Fibroblast of upper back skin (primary cell): ENCODE measurements at places on chromosomes 5 and 9.

DNA sequence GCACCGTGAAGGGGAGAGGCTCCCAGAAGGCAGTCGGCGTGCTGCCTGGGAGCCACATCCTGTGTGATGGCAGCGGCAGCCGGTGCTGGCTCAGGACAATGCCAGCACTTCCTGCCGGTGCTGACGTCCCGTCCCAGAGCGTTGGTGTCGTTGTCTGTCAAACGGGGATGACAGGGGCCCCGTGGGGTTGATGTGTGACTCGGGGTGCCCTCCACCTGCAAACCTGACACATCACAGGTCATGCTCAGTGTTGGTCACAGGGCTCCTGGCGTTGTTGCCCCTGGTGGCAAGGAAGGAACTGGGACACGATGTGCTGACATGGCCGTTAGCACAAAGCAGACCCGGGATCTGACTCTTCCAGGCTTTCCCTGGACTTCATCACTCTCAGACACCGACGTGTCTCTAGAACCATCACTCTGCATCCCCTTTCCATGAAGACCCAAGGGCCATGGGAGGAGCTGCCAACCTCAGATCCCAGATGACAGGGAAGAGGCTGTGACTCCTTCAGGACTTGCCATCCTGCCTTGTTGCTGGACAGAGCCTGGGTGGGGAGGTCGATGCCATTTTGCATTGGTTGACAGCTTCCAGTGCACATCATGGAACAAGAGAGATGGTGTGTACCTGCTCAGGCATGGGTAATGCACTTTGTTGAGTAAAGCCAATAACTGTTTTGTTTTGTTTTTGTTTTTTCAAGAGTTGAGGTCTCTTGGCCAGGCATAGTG, 21.5 kb downstream of the PLPP7 start:
- DNase-seq, result no peak

GRCh38 chr5:93723005-93723404, 18.4 kb downstream of the POU5F2 start:
- no peak for DNase-seq

GRCh38 chr9:131539223-131539923, 6.0 kb upstream of the PRRT1B start:
- no peak for DNase-seq

- DNase-seq, result no peak
Observed at GRCh38 chr9:4092793-4093709, 206.8 kb downstream of the GLIS3 start.

DNA sequence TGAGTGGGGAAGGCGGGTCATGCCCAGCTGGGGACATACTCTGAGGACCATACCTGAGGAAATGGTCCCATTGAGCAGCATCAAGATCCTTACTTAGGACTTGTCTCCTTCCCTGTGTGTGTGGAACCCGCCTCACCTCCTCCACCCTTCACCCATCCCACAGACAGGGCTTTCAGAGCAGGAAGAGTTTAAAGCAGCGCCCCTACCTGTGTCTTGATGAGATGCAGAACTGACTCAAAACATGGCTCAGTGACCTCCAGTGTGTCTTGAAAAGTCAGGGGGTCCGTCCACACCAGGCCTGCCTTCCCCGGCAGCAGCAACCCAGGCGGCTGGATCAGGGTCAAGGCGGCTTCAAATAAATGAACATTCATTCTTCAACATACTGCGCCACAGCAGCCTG, 38.4 kb downstream of the PLAC8L1 start:
- DNase-seq, result no peak

GRCh38 chr9:83197591-83197990, 134.6 kb upstream of the RASEF start:
- DNase-seq, result no peak

- DNase-seq, result no peak
Observed at GRCh38 chr5:92566113-92566786, 1014.8 kb downstream of the NR2F1-AS1 start.

GRCh38 chr5:90056911-90057705, 352.4 kb downstream of the CETN3 start:
- DNase-seq, result peak; percentile 55

DNA sequence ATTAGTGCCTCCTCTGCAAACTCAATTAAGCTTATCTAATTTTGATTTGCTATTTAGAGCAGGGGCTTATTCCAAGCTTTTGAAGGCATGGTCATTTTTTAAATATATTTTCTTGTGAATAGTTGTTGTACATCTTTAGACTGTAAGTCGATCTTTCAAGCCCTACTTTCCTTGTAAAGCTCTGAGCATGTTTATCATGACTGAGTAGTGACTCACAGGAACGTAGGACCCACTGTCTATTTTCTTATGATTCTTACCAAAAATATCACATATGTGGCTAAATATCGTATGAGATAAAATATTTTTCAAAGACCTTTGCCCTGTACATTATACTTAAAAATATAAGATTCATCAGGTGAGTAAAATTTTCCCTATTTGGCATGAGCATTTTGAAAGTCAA, 440.4 kb upstream of the GRIN3A start:
- DNase-seq, result peak; percentile 12

GRCh38 chr5:33260098-33260497, 180.7 kb upstream of the TARS1 start:
- peak; percentile 42 for DNase-seq

DNA sequence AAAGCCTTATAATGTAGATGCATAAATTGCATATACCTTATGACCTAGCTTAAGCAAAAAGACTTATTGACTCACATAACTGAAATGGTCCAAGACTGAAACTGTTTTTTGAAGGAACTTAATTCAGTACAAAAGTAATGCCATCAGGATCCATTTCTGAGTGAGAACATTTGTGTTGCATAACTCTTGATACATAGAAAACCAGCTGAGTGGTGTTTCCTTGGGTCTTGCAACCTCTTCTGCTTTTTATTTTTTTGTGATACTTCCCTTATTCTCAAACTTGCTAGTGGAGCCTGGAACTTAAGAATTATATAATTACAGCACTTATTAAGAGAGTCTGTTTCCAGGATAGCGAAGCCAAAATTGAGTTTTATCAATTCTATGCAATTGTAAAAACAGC, 272.0 kb downstream of the MAN2A1 start:
- DNase-seq, result no peak

DNA sequence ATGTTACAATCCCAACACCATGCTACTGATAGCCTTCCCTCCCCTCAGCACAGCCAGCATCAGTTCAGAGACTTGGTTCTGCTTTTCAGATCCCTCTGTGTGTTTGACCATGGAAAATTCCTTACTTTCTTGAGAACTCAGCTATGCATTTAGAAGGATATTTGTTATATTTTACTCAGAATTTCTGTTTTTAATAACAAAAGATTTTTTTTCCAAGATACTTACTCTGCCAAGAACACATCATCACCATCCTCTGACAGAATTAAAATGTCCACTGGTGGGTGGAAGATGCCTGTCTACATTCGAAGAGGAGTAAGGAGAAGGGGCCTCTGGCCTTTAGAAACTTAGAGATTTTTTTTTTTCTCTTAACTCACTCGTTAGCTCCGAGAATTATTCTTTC, 56.1 kb upstream of the CKMT2 start:
- no peak for DNase-seq

DNA sequence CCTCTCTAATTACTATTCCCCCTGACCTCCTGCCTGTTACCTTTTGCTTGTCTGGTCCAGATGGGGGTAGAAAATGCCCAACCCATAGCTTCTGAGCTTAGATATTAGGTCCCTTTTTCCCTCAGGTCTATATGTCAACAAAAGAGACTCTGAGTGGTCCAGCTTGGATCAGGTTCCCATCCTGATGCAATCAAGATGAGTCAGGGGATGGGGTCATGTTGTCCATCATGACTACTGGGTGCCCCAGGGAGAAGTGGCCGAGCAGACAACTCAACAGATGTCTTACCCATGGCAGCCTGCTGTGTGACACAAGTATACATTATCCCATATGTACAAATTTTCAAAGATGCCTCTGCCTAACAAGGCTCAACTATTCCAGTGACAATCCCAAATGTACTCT, 9.1 kb upstream of the ANKH start:
- peak; percentile 24 for DNase-seq

DNA sequence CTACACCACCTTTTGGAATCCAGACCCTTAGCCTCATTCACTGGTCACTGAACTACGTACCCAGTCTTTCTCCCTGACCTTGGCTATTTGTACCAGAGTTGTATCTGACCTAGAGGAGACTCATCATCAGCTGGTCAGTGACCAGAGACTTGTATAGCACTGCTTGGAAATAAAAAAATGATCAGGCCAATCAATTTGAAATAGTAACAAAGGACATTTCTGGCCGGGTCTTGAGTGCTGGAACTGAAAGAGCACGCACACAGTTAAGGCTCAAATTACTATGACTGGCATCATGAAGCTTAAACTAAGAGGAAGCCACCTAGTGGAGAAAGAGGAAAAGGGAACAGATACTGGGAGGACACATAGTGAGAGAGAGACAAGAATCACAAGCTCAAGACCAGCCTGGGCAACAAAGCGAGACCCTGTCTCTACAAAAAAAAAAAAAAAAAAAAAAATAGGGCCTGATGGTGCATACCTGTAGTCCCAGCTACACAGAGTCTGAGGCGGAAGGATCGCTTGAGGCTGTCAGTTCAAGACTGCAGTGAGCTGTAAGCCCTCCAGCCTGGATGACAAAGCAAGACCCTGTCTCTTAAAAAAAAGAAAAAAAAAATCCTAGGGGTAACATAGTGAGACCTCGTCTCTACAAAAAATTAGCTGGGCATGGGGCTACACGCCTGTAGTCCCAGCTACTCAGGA, 12.8 kb upstream of the SRP19 start:
- DNase-seq, result peak; percentile 71

DNA sequence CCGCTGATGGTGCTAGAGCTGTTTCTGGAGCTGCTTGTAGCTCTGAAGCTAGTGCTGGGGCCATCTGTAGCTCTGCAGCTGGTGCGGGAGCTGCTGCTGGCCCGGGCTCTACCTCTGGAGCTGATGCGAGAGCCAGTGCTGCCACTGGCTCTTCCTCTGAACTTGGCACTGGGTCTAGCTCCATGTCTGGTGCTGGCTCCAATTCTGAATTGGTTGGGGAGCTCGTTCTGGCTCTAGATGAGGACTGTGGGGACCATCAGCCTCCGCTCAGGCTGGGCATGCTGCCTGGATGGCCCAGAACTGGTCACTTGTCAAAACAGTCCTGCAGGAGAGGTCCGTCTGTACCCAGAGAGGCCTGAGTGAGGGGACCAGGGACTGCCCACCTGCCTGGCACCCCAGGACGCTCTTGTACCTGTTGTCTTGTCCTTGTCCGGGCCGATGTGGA, 21.5 kb downstream of the OBP2B start:
- DNase-seq, result no peak

- no peak for DNase-seq
Observed at GRCh38 chr9:26391036-26391435, 501.6 kb downstream of the CAAP1 start.

DNA sequence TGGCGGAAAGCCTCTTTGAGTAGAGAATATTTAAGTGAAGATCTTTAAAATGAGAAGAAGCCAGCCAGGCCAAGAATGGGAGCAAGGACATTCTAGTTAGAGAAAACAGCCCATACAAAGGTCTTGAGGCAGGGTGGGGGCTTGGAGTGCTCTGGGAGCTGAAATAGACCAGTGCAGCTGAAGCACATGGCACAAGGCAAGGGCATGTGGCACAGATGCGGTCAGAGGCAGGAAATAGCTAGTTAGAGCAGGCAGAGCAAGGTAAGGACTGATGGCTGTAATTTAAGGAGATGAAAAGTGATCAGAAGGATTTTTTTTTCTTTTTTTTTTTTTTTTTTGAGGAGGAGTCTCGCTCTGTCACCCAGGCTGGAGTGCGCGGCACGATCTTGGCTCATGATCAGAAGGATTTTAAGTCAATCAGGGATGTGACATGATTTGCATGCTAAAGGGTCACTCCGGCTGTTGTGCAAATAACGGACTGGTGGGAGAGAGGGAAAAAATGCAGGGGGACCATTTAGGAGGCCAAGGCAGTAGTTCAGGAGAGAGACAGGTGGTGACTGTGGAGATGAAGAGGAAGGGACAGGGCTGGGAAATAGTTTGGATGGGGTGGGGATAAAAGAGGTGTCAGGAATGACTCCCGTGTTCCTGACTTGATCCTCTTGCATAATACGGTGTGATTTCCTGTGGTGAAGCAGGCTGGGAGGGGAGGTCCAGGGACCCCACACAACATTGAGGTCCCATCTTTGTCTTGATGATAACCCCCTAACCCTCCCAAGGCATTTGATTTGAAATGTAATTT, 207.6 kb downstream of the HSPA4 start:
- no peak for DNase-seq

- no peak for DNase-seq
Observed at GRCh38 chr5:107652839-107653607, 17.7 kb downstream of the EFNA5 start.

GRCh38 chr5:127878174-127878750, 175.1 kb downstream of the CCDC192 start:
- peak; percentile 55 for DNase-seq

GRCh38 chr9:85676790-85677189, 65.0 kb downstream of the AGTPBP1 start:
- no peak for DNase-seq

DNA sequence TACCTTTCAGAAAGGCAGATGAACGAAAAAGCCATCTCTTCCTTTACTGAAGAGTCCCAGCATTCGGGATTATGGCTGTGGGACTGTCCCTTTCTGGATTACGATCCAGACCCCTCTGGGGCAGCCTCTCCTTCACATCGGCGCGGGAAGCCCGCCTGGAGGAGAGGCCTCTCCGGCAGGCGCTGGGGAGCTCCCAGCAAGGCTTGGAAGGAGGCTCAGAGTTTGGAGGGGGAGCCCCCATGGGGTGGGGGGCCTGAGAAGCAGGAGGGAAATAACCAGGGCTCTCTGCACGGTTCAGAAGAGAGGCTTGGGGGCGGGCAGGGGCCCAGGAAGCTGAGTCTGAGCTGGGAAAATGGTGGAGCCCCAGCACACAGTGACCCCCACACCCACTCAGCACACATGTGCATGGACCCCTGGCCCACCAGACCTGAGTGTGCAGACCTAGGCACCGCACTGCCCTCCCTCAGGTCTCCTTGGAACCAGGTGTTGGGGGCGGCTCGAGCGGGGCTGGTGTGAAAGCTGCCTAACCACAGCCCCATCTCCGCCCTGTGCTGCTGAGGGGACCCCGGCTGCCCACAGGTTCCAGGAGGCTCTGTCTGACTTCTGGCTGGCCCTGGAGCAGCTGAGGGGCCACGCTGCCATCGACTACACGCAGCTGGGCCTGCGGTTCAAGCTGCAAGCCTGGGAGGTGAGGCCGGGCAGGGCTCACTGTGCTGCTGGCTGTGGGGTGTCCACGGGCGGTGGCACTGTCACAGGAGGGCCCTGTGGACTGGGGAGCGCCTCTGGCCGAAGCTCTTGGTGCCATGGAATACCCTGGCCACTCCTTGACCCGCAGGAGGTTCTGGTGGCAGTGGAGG, 4.5 kb downstream of the NOXA1 start:
- DNase-seq, result no peak

DNA sequence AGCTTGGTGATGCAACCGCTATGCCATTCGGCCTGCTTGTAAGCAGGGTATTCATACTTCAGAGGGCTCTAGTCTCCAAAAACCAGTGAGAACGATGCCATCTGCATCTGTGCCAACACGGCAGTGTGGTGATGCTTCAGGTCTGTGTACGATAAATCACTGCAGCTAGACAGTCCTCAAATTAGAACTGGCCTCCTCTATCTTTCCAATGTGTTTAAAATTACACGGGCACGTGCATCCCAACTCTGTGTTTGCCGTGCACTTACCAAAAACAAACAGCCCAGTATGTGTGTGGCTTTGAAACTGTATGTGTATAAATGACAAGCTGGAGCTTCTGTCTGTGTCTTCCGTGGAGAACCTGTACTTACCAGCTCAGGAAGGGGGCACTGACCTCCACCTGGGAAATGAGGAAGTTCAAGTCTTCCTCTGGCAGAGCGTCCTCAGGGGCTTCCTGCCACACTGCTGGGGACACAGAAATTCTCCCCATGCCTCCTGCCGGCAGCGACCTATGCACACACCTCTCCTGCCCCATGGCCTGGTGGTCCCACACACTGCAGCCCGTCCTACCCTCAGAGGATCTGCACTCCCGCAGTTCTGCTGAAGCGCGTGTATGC, 12.3 kb downstream of the MED10 start:
- DNase-seq, result no peak
